ENCODE measurements at places on chromosomes 7 and 10.
A peak's percentile ranks its signal among the peaks of the same experiment; 100 is the strongest.

DNA sequence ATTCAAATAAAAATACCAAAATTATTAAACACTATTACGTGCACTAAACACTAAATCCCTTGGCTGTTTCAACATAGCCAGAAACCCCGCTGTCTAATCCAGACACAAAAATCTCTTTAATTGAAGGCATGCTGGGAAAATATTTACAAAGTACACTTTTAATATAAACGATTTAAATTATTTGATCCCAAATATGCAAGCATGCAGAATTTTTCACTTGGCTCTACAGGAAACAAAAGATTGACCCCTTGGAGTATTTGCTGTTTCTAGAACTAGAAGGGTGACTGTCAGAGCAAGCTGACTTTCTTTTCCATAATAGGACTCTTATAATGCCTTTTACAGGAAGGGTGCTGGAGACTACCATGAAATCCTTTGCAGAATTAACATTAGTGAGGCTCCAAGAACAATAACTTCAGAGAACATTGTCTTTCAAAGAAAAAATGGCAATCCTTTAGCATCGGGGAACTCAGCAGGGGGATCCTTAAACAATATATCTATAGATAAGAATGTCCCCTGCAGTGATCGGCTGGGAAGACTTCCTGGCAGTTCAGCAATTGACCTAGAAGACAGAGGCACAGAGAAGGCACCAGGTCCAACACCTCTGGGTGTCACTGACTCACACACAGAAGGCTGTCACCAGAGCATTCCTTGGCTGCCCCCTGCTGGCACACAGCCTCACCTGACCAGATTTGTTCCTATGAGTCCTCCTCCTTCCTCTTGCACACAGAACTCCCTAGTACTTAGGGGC lies 55.8 kb upstream of the MRLN start:
- DNase-seq = no peak

DNA sequence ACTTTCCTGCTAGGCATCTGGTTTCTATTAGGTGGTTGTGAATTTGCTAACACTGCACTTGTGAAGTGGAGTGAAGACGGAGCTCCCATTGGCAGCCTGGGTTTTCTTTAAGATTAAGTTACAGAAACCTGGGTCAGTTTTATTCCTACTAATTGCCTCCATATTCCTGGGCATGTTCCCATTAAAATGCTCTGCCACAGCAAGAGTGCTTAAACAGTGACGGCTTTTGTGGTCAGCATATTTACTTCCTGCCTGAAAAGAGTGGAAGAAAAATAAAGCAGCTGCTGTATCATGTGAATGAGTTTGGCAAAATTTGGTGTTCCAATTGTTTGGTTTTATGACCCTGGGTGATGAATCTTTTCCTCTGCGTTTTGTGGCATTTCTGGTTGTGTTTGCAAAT lies 96.9 kb upstream of the PLXDC2 start:
- no peak for DNase-seq

- DNase-seq = no peak
Measured at GRCh38 chr7:5584096-5584495, 160.5 kb upstream of the TNRC18 start.

GRCh38 chr10:94133239-94133638 lies 139.5 kb downstream of the PLCE1 start:
- no peak for DNase-seq

- DNase-seq = no peak
Measured at GRCh38 chr10:114389426-114389825, 14.9 kb downstream of the AFAP1L2 start.

- no peak for DNase-seq
Measured at GRCh38 chr7:6170571-6171531, 101.6 kb downstream of the CYTH3 start.

DNA sequence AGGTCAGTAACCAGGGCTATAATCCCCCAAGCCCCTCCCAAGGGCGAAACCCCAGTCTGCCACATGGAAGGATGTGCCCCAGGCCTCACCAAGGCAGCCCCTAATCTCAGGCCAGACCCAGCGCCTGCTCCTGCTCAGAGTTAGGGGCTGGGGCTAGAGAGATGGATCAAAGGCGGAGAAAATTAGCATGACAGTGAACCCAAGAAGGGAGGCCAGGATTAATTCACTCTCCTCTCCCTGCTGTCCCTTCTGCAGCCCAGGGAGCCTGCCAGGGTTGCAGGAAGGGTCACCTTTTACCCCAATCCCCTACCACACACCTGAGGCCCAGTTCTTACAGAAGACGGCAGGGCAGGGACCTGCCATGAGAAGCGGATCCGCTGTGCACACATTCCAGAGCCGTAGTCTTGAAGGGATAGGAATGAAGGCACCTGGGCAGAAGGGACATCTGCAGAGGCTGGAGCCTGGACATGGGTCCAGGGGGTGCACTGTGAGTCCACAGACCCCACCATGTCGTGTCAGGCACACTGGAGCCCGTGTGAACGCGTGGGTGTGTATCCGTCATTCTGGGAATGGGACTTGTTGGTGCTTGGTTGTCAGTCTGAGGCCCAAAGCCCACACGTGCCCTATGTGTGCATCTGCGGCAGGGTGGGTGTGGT lies 11.9 kb upstream of the ZMIZ1 start:
- DNase-seq = peak; percentile 65

- no peak for DNase-seq
Measured at GRCh38 chr7:158963771-158964241, 107.4 kb downstream of the DYNC2I1 start.

GRCh38 chr10:16491933-16492332 lies 29.7 kb downstream of the C1QL3 start:
- DNase-seq = no peak

DNA sequence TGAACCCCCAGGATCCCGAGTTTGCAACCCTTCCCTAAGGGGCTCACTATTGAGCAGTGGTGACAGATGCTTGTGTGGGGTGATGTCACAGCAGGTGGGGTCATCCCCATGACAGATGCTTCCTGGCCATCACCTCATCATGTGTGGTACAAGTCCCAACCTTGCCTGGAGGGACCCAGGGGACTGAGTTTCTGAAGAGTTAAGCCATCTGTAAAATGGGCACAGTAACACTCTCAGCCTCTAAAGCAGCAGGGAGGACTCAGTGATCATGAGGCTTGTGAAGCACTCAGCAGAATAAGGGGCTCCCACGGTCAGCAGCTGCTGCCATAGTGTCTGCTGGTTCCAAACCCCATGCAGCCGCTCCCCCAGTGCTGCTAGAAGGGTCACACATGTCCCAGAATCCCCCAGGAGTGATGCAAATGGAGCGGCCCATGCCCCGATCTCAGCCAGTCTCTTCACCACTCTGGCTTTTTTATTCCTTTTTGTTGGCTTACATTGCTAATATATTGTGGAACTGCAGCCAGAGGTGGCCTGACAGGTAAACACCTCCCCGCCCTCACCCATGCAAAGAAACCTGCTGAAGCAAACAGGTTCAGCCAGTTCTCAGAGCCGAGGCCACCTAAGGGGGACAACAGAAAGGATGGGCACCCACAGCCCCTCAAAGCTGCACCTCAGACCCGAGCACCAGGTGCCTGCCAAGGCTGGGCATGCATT lies 102.1 kb upstream of the PDGFA start:
- DNase-seq = no peak

DNA sequence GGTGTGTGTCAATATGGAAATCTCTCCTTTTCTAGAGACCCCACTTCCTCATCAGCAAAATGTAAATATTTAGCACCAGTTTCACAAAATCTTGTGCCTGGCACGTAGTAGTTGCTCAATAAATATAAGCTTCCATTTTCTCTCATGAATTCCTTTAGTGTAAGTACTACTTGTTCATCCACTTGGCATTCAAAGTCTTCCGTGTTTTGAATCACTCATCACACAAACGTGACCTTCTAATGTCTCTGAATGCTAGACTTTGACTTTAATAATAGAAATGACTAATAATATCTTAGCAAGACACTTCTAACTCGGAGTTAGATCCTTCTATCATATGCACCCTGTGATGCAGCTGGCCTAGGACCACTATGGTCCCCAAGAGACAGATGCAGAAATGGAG lies 168.7 kb upstream of the ZNF32 start:
- no peak for DNase-seq

GRCh38 chr10:102115775-102116174 lies 4.4 kb downstream of the LDB1 start:
- DNase-seq = no peak

- no peak for DNase-seq
Measured at GRCh38 chr7:47383696-47384445, 198.0 kb downstream of the TNS3 start.

- DNase-seq = no peak
Measured at GRCh38 chr10:60892571-60892970, 51.4 kb downstream of the RHOBTB1 start.

DNA sequence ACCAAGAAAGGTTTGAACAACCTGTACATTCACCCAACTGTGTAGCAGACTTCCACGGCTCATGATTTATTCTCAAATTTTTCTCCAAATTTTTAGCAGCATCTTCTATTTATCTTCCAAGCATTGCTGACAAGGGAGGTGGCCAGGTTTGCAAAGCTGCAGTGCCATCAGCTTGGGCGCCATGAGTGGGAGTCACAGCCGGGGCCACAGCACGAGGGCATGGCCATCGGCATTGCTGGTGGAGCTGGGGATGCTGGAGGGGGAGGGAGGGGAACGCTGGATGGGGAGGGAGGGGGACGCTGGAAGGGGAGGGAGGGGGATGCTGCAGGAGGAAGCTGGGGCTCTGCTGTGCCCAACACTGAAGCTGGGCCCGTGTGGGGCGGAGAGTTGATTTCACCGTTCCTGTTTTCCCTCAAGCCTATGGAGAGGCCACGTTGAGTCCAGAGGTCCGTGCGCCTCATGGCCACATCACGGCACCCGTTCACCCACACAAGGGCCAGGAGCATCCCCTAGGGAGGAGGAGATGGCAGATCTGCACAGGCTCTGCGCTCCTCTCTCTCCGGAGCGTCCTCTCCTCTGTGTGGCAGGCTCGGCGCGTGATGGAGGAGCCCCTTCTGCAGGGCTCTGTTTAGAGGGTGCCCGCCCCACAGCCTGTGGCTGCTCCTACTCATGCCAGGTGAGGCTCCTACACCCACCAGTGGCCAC lies 520.2 kb downstream of the DNAJB6 start:
- no peak for DNase-seq

DNA sequence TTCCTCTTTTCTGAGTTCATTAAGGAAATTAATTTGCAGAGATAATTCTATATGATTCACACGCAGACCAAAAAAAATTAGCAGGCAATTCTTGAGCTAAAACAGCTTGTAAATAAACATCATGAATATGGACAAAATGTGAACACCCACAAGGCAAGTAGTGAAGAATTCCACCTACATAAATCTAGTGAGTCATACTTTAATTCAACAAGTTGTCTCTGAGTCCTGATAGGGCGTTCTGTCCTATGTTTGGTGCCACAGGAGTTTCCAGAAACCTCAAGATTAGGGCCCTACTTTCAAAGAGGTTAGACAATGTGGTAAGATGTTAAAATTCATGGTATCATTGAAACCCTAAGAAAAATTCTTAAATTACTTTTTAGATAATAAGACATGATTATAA lies 122.3 kb downstream of the SGMS1 start:
- no peak for DNase-seq

DNA sequence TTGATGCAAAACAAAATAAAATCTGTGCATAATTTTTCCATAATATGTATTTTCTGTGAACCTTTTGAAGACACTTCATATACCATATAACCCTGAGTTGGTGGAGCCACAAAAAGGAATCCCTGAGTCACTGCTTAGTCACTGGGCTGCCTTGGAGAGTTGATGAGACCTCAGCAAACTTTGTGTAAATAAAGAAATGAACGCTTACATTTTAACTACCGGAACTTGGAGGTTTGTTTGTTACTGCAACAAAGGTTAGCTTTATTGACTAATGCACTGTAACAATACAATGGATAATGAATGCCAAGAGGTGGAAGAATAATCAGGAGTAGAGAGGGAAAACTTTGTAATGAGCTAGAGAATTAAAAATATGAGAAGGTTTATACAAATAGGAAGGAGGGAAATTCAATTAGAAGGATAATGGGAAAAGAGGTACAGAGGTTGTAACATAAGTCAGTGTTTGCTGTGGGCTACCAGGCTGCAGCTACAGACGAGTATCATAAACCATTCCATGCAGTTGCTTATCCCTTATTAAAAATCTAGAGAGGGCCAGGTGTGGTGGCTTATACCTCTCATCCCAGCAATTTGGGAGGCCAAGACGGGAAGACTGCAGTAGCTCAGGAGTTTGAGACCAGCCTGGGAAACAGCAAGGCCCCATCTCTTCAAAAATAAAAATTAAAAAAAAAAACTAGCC lies 1042.1 kb downstream of the TYW1 start:
- DNase-seq = no peak
